NCI-H510A treated with DMSO at 0.1 percent for 48 hours (cell line): ENCODE measurements at places on chromosomes 5 and 9.

GRCh38 chr5:140202078-140202477 lies 27.1 kb downstream of the CYSTM1 start:
- no peak for DNase-seq

DNA sequence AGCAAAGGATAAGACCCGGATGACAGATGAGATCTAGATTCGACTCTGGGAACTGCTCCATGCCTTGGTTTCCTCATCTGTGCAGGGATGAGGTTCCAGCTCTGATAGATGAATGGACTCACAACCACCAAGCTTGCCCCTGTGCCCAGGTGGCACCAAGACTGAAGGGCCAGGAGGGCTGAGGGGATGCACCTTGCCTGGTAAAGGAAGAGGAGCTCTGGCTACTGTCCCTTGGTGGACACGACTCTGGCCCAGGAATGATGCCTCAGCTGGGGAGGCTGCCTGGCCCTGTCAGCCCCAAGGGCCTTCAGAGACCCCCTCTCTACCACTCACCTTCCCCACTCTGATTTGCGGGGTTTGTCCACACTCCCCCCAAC lies 24.9 kb upstream of the ANXA6 start:
- DNase-seq: no peak

DNA sequence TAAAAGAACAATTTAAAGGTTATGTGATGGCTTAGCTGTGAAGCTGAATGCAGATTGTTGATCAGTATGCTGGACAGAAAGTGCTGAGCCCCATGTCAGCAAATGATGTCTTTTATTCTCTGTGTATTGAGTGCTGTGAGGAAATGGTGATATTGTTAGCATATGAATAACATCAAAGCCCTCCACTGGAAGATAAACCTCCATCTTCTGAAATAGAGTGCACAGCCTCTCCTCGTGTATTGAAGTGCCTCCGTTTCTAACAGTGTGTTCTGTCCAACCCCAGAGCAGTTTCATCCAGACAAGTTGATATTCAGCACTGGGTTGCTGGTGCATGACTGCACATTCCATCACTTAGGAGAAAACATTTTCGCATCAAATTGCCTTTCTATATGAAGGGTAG lies 242.9 kb downstream of the CSNK1G3 start:
- DNase-seq: no peak

GRCh38 chr5:83551821-83552220 lies 80.3 kb downstream of the VCAN start:
- no peak for DNase-seq

- peak; percentile 37 for DNase-seq
These were observed 872 bp downstream of the TXNDC15 start for GRCh38 chr5:134874831-134875655.

GRCh38 chr5:111639912-111640311 lies 117.1 kb downstream of the NREP start:
- DNase-seq: no peak

DNA sequence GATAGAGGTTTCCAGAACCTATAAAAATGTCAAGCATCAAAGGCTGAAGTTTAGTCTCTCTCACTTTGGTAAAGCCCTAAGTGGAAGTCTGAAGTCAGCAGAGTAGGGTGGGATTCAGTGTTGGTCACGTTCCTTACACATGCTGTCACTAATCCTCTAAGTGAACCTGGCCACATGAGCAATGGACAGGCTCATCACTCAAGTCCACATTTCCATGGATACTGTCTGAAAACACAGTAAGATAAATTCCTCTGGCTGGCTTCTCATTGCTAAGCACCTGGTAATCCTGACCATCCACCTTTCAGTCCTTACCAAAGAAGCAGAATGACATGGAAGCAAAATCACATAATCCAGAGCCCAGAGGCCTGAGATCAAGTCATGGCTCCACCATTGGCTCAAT lies 43.8 kb downstream of the GNA14 start:
- no peak for DNase-seq

DNA sequence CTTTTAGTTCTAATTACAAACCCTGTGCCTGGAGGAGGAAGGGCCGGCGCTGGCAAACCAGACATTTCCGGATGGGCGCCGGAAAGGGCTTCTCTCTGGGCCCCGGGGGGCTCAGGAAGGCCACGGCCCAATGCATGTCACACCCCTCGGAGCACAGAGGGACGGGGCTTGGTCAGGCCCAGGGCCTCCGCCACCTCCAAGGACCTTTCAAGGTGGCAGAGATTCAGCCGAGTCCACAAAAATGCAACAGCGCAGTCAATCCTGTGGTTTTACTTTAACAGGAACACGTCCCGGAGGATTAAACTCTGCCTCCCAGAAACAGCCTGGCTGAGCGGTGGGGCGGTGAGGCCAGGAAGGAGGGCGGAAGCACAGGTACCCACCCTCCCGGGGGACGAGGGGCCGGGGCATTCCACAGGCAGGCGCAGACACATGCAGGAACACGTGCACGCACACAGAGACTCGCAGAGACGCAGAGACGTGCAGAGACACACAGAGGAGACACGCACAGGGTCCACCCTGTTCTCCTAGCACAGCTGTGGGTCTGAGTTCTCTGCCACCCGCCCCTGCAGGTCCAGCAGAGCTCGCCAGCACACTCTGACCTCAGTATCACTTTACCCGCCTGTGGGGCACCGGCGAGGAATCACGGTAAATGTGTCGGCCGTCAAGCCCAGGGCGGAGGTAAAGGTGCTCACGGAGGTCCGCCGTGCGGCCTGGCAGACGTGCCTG lies 23.0 kb downstream of the SLC9A3 start:
- DNase-seq: no peak

- no peak for DNase-seq
These were observed 148.5 kb downstream of the BNC2 start for GRCh38 chr9:16721972-16722371.

- DNase-seq: peak; percentile 39
These were observed 39.5 kb downstream of the CD180 start for GRCh38 chr5:67156976-67157583.

DNA sequence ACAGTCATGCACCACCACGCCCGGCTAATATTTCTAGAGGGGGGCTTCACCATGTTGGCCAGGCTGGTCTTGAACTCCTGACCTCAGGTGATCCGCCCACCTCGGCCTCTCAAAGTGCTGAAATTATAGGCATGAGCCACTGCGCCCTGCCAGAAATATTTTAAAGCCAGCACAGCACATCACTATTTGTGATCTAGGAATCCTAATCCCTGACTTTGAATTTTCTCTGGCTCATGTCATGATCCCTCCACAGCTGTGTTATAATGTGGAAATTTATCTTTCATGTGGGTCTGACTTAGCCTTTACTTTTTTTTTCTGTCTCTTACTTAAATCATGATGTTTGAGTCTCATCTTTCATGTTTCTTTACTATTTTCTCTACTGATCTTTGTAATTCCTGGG lies 18.7 kb upstream of the ITGA1 start:
- DNase-seq: no peak

DNA sequence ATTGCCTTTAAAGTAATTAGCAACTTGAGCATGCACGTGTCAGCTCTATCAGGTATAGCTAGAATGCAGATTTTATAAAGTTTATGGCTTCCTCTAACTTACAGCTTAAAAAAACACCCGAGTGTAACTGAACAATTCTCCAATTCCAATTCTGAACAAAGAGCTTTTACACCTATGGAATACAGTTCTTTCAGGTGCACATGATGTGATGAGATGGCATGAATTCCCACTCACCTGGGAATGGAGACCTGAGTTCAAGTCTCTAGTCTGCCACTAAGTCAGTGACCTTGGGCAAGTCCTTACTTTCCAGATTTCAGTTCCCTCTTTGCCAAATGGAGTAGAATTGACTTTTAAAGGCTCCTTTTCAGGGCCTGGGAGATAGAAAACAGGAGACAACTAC lies 1.8 kb downstream of the ZFAND5 start:
- no peak for DNase-seq

- no peak for DNase-seq
These were observed 409.2 kb downstream of the CSNK1G3 start for GRCh38 chr5:123921193-123921592.

DNA sequence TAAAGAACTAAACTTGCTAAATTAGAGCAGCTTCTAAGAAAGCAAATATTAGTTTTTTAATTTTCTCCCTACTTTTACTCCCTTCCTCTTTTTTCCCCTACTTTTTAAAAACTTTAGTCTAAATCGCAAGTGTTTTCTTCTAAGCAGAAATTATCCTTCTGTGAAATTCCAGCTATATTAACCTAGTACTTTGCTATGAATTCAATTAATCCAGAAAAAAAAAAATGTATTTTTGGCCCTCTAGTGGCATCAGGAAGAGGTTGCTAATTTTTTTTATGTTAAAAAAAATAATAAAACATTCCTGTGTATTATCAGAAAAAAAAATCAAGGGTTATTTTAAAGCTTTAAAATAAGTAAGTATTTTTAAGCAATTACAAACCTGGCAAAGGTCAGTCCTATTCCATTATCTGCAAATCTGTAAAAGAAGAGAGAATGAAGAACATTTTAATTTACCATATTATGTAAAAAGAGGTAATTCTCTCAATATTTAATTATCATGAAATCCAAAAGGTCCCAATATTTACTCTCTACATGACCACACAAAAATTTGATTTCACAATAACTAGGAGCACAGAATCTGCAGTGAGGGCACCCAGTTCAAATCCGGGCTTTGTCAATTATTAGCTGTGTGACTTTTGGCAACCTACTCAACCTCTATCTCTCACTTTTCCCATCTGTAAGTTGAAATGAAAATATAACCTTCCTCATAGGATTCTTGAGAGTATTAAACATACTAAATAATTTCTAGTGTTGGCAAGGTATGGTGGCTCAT lies 52.0 kb downstream of the CEMIP2 start:
- DNase-seq: no peak

- DNase-seq: no peak
These were observed 317.4 kb downstream of the KDM4C start for GRCh38 chr9:7075154-7075553.

DNA sequence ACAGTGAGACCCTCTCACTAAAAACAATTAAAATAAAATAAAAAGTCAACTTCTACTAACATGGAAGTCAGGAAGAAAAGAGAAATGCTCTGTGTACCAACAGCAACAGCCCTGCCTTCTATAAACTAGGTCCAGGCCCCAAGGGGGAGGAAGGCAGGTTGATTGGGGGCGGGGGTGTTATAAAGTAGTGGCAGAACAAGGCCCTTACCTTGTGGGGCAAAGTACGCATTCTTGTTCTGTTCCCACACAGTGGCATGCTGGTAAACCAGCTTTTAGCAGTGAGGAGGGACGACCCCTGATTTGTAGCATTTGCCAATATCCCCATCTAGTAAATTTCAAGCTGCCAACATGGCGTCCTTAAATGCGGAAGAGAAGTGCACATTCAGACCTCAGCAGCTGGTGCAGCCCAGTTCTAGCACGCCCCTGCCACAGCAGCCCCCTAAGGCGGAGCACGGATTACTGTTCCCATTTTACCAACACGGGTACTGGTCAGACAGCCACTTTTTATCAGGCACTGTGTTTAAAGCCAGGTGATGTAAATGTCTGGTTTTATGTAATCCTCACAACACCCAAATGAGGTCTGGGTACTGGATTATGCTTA lies 69.5 kb downstream of the GTF3C4 start:
- no peak for DNase-seq

DNA sequence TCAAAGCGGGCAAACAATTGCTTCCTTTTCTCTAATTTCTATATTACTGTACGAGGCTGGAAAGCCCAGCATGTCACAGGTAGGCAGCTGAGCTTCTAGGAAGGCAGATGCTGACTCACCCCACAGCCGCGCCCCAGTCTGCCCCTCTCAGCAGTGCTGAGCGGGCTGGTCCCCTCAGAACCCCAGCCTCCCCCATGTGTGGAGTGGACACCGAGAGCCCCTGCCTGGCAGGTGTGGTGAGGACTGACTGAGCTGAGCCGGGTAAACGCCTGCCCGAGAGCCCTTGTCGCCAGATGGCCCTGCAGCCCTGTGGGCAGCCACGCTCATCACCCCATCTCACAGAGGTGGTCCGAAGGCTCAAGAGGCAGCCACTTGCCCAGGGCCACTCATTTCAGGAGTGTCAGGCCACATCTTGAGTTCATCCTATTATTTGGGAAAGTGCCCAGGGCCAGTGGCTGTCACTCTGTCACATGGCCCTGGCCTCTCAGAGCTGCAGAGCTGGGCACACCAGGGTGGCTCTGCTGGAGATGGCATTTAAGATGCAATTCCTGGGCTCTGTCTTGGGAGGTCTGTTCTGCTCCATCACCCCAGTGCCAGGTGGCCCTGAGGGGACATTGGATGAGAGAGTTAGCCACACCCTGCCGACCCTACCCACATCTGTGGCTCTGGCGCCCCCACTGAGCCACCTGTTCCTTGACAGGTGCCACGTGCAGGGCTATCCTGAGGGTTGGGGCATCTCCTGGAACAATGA lies 12.4 kb downstream of the CARD19 start:
- no peak for DNase-seq

DNA sequence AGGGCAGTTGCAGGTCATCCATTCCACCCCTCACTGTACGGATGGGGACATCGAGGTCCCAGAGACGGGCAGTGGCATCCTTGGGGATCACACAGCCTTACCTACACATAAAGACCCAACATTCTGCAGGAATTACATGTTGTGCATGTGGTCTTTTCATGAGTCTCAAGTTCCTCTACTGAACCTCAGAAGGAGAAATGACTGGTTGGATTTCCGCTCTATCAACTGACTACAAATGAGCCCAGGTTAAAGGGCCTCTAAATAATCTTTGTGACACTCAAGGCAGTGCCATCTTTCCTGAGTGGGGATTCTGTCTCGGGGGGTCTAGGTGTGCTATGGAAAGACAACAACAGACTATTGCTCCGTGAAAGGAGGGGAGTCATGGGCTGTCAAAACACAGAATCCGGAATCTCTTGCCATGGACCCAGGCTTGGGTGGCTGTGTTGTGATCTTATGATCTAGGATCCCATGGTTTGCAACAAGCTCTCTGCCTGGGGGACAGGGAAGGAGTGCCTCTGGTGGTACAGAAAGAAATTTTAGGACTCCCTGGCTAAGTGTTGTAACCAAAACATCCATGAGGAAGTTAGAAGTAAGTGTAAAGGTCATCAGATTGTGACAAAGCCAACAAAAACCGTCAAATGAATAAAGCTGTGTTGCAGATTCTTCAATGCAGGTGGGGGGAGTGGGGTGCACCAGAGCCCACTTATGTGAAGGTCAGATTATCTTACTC lies 1.9 kb upstream of the SLC31A2 start:
- DNase-seq: no peak
